CD4-positive, alpha-beta T cell treated with Interleukin-12 subunit alpha and Interleukin-12 subunit beta, for 1 hour (primary cell): ENCODE measurements at places on chromosomes 1 and 21.

DNA sequence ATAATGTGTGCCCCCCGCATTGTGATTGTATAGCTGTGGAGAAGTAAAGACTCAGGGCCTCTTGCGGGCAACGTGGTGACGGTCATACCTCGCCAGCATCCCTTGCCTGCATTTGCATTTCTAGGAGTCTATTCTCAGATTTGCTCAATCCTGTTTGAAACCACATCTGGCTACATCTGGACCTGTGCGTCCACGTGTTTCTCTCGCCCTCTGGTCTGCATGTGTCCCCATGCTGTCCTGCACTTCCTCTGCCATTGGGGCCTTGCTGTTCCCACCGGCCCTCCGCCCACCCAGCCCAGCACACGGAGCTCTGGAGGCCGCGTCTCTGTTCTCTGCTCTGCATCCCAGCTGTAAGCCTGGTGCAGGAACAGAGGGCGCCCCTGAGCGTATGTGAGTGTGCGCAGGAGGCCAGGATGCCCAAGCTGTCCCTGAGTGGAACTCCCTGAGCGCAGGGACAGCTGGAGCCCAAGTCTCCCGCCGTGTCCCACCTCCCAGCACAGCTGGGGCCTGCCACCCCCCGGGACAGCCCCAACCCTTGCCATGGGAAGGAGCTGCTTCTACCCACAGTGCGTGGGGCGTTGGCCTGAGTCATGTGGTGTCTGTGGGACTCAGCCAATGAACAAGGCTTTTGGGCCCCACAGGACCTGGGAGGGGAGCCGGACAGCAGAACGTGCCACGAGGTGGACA, 1.6 kb downstream of the KRTAP10-2 start:
- no peak for DNase-seq

DNA sequence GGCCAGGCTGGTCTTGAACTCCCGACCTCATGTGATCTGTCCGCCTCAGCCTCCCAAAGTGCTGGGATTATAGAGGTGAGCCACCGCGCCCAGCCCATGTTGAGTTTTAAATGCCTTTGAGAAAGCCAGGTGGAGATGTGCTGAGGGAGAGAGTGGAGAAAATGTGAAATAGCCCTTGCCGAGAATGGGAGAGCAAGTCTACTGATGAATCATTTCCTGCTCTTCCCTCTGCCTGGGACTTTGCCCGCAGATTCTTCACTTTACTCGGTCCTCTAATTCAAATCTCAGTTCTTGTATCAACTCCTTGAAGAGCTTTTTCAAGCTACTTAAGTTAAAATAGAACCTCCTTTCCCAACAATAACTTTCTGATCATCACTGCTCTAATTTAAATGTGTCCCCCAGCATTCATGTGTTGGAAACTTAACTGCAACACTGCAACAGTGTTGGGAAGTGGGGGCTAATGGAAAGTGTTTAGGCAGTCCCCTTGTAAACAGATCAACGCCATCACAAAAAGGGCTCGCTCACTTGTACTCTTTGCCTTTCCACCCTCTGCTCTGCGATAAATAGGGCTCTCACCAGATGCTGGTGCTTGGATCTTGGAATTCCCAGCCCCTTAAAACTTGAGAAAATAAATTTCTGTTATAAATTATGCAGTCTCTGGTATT, 27.8 kb downstream of the OSBPL9 start:
- no peak for DNase-seq

- DNase-seq, result peak; percentile 4
These were observed 106.7 kb upstream of the ADAR start for GRCh38 chr1:154714638-154715037.

DNA sequence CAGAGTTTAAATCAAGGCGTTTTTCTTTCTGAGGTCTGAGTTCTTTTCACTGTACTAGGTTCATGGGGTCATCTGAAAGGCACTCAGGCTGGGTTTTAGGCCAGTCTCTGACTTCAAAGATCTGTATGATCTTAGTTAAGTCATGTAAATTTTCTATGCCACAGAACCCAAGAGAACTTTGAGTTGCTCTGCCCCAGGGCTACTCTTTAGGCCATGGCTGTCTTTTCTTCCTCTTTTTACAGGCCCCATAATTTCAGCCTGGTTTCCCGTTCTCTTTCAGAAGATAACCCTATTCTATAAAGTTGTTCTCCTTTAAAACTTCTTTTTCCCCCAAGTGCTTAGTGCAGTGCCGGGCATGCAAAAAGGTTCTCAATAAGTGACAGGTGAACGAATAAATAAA, 26.1 kb downstream of the METTL13 start:
- DNase-seq, result no peak

DNA sequence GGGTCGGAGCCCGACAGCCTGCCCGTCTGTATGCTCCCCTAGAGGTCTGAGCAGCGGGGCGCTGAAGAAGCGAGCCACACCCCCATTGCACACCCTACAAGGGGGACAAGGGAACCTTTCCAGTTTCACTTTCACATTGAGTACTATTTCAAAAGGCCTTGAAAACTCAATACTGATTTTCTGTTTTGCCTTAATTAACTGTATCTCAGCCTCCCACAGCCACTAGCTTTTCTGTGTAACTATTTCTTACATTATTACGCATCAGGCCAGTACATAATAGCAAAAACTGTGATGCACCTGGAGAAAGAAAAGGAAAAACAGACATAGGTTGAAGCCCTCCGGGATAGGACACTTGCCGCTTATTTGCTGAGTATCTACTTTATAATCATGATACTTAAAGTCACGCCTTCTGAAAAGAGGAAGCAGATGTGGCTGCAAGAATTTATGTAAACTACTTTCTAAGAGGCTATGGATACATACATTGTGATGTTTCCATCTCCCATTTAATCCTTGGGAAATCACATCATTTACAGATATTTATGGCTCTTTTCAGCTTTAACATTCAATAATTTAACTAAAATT, 1719.5 kb downstream of the MRPL39 start:
- peak; percentile 55 for DNase-seq

- DNase-seq, result no peak
These were observed 147.8 kb upstream of the ATP1B1 start for GRCh38 chr1:168958562-168959289.

GRCh38 chr1:208183977-208184911, 59.9 kb downstream of the PLXNA2 start:
- DNase-seq, result no peak

DNA sequence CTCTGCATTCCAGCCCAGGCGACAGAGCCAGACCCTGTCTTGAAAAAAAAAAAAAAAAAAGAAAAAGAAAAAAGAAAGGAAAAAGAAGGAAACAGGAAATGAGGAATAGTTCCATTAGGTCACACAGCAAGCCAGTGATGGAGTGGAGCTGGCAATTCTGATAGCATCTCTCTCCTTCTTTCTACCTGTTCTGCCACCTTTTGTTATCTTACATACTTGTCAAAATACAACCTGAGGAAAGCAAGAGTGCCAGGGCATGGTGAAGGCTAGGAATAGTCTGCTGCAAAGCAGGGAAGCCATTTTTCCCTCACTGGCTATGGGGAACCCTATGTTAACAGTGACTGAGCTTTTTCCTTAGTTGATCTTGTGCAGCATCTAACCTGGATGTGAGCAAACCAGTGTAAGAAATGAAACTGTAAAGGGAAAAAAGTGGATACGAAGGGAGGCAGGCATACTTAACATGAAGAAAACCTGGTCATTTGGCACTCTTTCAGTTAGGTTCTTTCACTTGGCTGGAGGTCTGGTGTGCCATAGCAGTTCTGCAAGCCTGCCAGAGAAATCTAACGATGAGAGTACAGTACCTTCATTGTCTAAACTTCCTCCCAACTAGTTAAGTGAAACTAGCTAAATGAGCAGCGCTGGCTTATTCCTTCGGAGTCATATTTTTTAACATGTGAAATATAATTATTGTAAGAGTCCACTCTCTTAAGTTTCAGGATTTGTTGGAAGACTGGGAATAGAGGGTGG, 17.9 kb upstream of the THEM5 start:
- no peak for DNase-seq

GRCh38 chr21:29499734-29500343, 201.1 kb downstream of the BACH1 start:
- DNase-seq, result no peak

- DNase-seq, result no peak
These were observed 239.8 kb downstream of the USH2A start for GRCh38 chr1:216183454-216183853.

DNA sequence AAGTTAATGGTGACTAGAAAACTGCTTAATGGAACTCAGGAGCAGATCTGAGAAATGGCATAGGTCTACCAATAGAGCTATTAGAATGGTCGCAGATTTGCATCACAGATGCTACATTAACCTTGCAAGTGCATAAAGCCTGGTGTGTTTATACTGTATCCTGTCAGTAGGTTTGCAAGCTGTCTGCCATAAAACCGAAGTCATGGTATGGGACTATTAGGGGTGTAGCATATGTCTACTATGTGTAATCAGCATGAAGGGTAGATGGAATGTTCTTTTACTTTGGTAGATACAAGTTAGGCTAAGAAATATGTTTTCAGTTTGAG, 574.2 kb upstream of the ADGRL2 start:
- DNase-seq, result no peak

DNA sequence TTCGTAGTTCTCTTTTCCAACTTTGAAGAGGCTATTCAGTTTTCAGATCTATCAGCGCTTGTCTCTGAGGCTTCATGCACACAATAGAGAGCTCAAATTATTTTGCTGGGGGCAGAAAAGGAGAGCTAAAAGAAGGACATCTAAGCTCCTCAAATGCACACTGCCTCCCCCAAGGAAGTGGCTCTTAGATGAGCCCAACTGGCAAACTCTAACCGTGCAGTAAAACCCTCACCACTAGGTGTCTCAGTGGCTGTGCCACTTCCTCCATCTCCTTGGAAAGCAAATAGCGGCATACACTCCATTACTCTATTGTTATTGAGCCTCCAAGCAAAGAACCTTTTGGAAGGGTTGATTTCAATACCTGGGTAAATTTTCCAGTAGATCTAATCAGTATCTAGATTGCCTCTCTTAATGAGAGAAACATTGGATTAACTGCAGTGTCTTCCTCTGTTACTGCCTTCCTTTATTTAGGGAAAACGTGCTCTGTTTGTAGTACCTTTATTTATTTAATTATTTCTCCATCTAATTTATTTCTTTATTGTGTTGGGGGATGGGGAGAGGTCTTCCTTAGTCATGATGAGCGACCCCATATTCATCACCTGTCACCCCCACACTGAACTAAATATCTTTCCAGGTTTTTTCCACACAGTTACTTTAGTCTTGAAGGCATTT, 9.2 kb upstream of the SFPQ start:
- peak; percentile 78 for DNase-seq

DNA sequence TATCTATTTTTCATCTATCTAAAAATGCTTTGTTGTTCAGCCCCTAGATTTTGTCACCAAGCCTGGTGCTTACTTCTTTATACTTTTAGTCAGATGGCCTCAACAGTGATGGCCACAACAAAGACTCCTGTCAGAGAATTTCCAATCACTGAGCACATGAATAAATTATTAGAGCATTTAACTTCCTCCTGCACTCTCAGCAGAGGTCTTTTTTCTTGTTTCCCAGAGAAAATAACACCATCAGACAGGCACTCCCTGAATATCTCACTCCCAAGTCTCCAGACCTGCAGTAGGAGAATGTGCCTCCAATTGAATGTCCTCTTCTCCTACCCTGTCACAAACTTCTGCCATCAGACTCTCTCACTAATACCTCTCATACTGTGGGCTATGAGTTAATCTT, 616.0 kb upstream of the NR5A2 start:
- no peak for DNase-seq

GRCh38 chr1:205313563-205314308, 7.8 kb downstream of the NUAK2 start:
- DNase-seq, result peak; percentile 44

DNA sequence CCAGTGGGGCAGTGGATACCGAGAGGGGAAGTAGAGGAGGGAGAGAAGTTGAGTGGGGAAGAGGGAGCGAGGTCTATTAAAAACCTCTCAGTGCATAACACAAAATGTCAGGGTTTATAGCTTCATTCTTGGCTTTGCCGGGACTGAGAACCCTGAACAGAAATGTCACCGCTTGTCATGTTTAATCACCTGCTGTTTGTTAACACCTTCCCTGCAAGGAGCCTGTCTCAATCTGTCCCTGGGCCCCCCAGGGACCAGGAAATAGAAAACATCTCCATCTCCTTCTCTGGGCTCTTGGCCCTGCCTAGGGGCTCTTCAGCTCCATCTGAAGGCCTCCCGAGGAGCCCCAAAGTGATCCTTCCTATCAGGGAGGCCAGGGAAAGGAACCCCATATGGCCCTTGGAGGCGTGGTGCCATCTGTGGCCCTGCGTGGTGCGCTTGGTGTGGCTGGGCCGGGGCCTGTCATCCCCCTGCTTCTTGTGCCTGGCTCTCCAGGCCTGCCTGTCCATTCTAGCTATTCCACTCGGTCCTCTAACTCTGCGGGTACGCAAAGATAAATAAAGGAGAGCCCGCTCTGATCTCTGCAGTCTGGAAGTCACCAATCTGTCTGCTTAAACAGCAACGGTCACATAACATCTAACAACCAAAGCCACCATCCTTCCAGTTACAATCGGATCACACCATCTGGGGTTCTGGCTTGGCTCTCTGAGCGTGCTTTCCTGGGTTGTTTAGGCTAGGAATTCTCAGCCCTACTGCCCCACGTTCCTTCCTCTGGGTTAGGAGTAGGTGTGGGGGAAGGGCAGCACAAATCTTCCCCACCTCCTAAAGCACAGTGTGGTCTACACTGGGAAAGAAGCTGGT, 113.8 kb downstream of the CASZ1 start:
- DNase-seq, result no peak

- DNase-seq, result no peak
These were observed 104.3 kb downstream of the PAPPA2 start for GRCh38 chr1:176567190-176567794.

DNA sequence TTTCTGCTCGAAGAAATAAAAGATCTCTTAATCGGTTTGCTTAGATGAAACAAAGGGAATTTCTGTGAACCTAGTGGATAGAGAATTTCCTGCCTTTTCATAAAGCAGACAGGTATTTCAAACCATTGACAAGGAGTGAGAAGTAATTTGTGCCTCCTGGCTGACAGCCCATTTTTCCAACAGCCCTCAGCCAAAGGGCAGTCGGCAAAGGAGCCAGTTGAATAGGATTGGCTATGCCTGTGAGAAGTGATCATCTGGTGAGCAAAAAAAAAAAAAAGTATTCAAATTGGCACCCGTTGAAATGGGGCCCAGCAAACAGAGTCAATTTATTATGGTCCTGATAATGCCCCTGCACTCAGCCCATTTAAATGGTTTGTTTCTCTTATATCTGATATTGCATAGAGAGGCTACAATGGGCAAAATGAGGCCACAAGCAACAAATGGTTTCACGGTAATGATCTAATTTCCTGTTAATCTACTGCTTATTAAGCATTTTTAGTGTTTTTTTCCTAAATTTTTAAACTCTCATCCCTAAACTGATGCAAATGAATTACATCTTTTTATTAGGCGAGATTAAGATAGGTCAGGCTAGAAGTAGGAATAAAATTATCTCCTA, 477.5 kb downstream of the NUF2 start:
- no peak for DNase-seq

DNA sequence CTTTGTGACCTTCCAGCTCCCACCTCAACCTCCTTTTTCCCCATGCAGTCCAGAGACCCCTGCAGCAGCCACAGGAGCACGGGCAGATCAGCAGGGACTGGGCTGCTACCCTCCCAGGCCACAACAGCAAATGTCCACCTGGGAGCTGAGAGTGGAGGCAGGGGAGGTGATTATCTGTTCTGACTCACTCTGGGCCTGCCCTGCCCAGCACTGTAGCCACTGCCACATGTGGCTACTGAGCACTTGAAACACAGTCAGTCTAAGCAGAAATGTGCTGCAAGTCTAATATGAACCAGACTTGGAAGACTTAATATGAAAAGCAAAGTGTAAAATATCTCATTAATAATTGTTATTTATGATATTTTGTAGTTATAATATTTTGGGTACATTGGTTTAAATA, 148.9 kb upstream of the VANGL1 start:
- DNase-seq, result no peak

GRCh38 chr1:83998205-83998497, 781 bp downstream of the TTLL7 start:
- DNase-seq, result no peak

GRCh38 chr1:151891512-151891911, 17.8 kb downstream of the THEM4 start:
- no peak for DNase-seq
